AG04450 (cell line): ENCODE measurements at places on chromosomes 1 and 21.

DNA sequence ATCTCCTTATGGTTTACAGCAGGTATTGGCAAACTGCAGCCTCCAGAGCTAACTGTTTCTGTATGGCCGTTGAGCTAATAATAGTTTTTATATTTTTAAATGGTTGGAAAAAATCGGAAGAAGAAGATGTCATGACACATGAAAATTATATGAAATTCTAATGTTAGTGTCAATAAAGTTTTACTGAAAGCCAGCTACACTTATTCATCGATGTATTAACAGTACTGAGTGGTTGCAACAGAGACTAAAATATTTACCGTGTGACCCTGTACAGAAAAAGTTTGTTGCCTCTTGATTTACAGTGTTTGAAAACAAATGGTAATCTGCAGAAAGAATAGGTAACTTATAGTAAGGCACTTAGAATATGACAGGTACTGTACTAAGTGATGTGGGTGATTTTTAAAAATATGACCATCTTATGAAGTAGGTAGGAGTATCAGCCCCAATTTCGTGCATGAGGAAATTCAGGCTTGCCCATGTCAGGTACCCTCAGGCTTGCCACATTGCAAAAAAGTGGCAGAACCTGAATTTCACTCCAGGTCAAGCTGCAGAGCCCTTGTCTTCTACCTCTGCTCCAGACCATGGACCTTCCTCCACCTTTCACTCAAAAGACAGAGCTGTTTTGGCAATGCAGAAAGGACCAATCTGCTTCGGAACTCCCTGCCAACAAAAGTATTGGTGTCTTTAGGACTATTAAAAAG lies 311.9 kb upstream of the RUNX1 start:
- DNase-seq: no peak

DNA sequence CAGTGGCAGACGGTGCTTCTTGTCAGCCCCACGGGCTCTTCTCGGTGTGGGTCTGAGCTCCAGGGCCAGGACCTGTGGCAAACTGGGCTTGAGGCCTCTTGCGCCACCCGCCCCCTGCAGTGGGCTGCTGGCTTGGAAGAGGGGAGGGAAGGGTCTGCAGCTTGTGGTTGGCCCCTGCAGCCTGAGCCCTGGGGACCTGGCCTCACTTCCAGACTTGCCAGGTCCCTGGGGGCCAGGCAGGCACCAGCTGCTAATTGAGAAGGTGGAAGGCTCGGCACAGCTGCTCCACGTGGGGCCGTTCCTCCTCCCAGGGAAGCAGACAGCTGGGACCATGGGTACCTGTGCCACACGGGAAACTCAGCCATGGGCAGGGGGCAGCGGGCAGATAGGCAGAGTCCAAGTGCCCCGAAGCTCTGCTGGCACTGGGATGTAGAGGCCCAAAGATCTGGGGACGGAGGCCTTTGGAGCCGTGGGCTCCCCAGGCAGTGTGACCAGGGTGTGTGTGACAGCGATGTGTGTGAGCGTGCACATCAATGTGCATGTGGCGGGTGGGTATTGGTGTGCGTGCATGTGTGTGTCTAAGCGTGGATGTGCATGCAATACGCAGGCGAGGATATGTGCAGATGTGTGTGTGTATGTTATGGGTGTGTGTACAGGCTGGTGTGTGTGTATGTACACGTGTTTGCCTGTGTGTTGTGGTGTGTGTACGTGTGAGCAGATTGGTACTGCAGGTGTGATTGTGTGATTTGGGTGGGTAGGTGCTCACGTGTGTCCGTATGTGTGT lies 39.3 kb downstream of the TP73 start:
- DNase-seq: no peak

DNA sequence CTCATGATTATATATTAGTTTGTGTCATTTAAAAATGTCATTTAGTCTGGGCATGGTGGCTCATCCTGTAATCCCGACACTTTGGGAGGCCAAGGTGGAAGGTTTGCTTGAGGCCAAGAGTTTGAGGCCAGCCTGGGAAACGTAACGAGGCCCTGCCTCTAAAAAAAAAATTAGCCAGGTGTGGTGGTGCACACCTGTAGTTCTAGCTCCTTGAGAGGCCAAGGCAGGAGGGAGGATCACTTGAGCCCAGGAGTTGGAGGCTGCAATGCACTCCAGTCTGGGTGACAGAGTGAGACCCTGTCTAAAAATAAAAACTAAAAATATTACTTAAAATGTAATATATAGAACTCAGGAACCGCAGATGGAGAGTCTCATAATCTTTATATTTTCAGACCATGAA lies 34.6 kb downstream of the RUNX3 start:
- DNase-seq: no peak

DNA sequence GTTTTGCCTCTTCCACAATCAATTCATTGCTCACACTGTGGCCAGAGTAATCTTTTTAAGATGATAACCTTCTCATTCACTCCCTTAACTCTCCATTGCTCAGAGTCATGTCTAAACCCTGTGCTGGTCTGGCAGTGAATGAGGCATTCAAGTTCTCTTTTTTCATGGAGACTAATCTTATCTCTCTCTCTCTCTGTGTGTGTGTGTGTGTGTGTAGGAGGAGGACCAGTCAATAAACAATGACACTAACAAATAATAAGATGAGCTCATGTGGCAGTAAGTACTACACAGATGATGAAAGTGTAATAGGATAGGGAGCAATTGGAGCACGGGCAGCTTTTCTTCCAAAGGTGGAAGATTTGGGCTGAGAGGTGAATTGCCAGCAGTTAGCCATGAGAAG lies 122.0 kb upstream of the B3GALT2 start:
- no peak for DNase-seq

- no peak for DNase-seq
Measured at GRCh38 chr1:227885135-227885647, 62.5 kb downstream of the WNT9A start.

- DNase-seq: no peak
Measured at GRCh38 chr1:43902058-43902831, 31.4 kb upstream of the ARTN start.

DNA sequence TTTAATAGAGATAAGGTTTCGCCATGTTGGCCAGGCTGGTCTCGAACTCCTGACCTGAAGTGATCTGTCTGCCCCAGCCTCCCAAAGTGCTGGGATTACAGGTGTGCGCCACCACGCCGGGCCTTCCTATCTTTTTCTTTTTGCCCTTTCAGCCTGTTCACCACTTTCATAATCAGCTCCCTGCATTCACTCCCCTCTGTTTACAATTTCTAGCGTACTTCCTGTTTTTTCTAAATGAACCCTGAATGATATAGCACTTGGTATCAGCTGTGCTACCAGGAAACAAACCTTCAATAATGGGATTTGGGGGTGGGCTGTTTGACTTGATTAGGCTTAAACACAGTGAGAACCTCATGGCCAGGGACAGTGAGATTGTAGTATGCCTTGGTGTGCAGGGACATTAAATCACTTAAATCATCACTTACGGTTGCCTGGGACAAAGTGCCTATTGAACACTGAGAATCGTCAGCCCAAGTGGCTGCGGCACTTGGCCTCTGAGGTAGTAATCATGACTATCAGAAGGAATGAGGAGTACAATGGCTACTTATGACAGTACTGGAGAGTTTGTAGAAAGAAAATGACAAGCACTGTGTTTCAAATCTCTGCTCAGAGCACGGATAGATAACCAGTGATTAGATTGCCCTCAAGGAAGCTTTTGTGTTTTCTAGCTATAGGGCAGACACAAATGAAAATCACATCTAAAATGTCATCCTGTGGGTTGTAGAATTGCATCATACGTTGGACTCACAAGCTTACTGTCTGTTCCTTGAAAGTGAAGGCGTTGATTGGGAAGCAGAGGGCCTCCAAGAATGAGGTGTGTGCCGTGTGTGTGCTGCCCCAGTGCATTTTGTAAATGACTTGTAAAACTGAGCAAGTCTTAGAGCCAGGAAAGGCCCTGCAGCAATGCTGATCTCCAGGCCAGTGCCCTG lies 661.8 kb downstream of the MATN1 start:
- no peak for DNase-seq

- peak; percentile 44 for DNase-seq
Measured at GRCh38 chr1:56477164-56478111, 101.9 kb downstream of the PLPP3 start.

DNA sequence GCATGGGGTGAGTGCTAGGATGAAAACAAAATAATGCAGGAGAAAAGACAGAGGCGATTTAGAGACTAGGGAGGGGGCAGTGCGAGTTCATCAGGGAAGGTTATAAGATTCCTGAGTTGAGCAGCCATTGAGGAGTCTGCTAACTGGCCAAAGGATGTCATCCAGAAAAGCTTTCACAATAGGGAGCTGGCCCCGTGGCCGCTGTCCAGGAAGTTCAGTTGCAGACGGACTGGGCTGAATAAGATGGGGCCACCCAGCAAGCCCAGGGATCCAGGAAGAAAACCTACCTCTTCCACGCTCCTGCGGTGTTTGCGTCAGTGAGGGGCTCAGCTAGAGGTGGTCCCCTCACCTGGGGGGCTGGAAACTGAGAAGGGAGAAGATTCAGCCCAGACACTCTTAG lies 4.0 kb upstream of the PKP1 start:
- DNase-seq: no peak

- no peak for DNase-seq
Measured at GRCh38 chr1:201229095-201229494, 38.5 kb downstream of the IGFN1 start.

GRCh38 chr1:113993072-113993471 lies 13.8 kb downstream of the OLFML3 start:
- no peak for DNase-seq

- DNase-seq: no peak
Measured at GRCh38 chr1:2289607-2290006, 61.5 kb downstream of the SKI start.

- no peak for DNase-seq
Measured at GRCh38 chr1:3432306-3432705, 22.2 kb upstream of the ARHGEF16 start.

GRCh38 chr1:225877580-225877979 lies 4.6 kb downstream of the TMEM63A start:
- no peak for DNase-seq

GRCh38 chr21:26191609-26192008 lies 21.0 kb upstream of the APP start:
- no peak for DNase-seq

- no peak for DNase-seq
Measured at GRCh38 chr1:157691285-157691920, 9.2 kb downstream of the FCRL3 start.

DNA sequence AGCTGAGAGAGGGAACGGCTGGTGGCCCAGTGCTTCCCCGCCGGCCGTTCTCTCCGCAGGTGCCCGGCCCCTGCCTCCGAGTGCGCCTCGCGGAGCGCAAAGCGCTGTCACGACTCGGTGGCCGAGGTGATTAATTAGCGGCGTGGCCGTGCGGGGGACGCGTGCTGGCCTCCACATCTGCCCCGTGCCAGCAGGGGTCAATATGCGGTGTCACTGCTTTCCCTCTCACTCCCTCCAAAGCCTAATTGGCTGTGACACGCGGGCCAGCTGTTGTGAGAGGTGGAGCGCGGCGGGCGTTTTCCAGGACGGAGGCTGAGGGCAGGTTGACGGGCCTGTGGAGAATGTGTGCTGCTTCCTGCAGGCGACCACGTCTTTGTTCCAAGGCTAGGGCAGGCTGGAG lies 239.0 kb downstream of the LMX1A start:
- DNase-seq: no peak

DNA sequence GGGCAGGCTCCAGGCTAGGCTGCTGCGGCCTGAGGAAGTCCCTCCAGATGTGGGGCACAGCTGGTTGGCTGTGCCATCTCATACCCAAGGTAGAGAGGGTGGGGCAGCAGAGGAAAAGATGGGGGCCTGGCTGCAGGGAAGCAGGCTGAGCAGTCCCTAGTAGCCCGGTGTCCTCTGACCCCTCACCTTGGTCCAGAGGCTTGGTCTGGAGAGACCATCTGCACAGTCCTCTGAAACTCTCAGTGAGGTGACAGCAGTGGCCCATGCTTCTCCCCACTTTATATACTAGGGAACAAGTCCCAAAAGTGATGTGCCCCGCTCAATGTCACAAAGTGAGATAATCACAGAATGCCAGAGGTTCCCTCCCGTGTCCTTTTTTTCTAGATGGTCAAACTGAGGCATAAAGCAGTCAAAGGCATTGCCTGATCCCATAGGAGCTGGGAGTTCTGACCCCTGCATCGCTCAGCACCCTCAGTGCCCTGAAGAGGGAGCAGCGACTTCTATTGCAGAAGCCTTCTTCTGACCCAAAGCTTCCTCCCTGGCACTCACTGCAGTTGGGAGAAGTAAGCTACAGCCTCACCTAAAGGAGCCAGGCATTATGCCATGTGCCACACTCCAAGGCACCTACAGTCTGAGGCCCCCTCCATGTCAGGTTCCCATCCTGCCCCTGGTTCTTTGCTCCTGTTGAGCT lies 45.5 kb downstream of the TRABD2B start:
- DNase-seq: no peak

DNA sequence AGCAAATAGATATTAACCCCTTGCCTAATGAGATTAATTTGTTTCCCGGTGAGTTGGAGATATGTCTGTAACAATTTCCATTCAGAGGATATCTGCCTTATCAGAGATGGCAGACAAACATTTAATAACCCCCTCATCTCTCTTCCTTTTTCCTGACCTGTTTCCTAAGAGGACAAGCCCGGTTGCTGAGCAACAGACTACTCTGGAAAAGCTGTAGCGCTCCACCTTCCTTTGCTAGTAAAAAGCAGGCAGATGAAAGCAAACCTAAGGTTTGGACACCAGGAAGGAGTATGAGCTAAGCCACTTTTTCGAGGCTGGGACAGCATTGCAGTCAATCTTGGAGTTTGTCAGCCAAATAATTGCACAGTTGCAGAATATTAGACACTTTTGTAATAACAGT lies 82.4 kb downstream of the RGS21 start:
- no peak for DNase-seq

- DNase-seq: no peak
Measured at GRCh38 chr1:226397011-226397926, 10.6 kb downstream of the PARP1 start.

- DNase-seq: no peak
Measured at GRCh38 chr21:34189506-34189905, 116.1 kb downstream of the MRPS6 start.

DNA sequence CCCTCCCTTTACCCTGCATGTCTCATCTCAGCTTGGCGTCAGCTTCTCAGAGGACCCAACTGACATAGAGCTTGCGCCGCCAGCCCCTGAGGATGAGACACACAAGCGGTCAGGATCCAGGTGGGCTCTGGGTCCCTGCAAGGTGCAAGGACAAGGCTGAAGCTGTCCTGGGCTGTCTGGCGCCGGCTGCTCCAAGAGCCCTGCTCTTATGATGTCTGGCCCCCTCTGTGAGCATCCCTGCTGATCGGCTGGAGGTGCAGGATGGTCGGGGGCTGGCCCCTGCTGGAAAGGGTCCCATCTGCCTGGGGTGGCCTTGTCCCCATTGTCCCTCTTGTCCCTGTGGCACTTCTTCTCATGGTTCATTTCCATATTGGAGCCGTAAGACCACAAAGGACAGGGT lies 479.0 kb downstream of the NPHP4 start:
- DNase-seq: no peak
